ENCODE measurements at places on chromosomes 6 and 20.
A peak's percentile ranks its signal among the peaks of the same experiment; 100 is the strongest.

- H3K36me3 ChIP-seq: peaks cover 9% of the 10 kb centered on the region
- peaks cover 24% of the 10 kb centered on the region for H3K27me3 ChIP-seq
- peak overlapping the region; percentile 82 for H3K27ac ChIP-seq
These were observed 867 bp downstream of the MTHFD1L start for GRCh38 chr6:150866147-150866990.

- no peak overlapping the region for H3K27ac ChIP-seq
- peaks cover 8% of the 10 kb centered on the region for H3K4me1 ChIP-seq
- peaks cover 26% of the 10 kb centered on the region for H3K27me3 ChIP-seq
- no peak overlapping the region for H3K4me3 ChIP-seq
- peaks cover 2% of the 10 kb centered on the region for H3K36me3 ChIP-seq
These were observed 10.1 kb upstream of the METTL24 start for GRCh38 chr6:110368284-110368683.

GRCh38 chr6:129845696-129846095, 15.4 kb downstream of the TMEM244 start:
- no peaks in the 10 kb centered on the region for H3K4me1 ChIP-seq
- H3K27ac ChIP-seq: no peak overlapping the region
- H3K27me3 ChIP-seq: peaks cover under 1% of the 10 kb centered on the region
- no peak for DNase-seq

GRCh38 chr20:49045440-49046086, 549 bp upstream of the CSE1L start:
- DNase-seq: peak; percentile 7
- no peaks in the 10 kb centered on the region for H3K36me3 ChIP-seq
- H3K4me1 ChIP-seq: peaks cover 23% of the 10 kb centered on the region
- peak overlapping the region; percentile 95 for H3K27ac ChIP-seq
- H3K4me3 ChIP-seq: peak overlapping the region; percentile 99

- H3K36me3 ChIP-seq: no peaks in the 10 kb centered on the region
- DNase-seq: no peak
- peaks cover 11% of the 10 kb centered on the region for H3K4me1 ChIP-seq
- H3K27ac ChIP-seq: peak overlapping the region; percentile 37
- H3K4me3 ChIP-seq: no peak overlapping the region
These were observed 49.5 kb upstream of the CCN6 start for GRCh38 chr6:112004201-112005012.

DNA sequence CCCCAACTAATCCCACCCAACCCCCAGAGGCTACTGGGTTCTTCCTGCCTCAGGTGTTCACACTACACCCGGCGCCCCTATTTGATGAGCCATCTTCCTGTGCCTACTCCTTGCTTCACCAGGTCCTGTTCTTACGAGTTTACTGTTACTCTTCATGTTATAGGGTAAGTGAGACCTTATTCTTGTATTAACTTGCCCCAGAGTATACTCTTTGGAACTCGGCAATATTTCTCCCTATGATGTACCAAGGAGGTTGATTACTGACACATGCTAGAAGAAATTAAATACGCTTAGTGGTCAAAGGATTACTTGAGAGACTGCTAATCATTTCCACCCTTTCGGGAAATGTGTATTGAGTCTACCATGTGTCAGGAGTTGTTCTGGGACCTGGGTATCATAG, 8.9 kb downstream of the RING1 start:
- H3K36me3 ChIP-seq: peaks cover 2% of the 10 kb centered on the region
- H3K27ac ChIP-seq: no peak overlapping the region
- H3K27me3 ChIP-seq: peaks cover 76% of the 10 kb centered on the region

DNA sequence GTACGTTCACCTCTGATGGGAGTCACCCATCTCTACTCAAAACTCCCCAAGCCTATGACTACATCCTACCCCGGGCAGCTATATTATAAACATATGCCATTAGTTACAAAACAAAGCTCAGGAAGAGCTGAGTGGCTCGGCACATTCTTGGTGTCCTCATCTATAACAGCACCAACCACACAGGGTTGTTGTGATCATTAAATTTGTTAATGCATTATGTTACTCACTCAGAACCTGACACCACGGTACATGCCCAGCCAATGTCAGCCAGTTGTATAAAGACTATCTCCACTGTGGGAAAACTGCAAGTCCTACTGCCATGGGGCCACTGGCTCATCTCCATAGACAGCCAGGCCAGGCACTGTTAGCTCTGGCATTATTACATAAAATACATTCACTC, 7.7 kb downstream of the CDK5RAP1 start:
- H3K27me3 ChIP-seq: no peaks in the 10 kb centered on the region
- peak overlapping the region; percentile 82 for H3K27ac ChIP-seq
- peaks cover 9% of the 10 kb centered on the region for H3K36me3 ChIP-seq
- H3K4me1 ChIP-seq: peaks cover 22% of the 10 kb centered on the region
- DNase-seq: no peak
- no peak overlapping the region for H3K4me3 ChIP-seq

- peaks cover 60% of the 10 kb centered on the region for H3K4me1 ChIP-seq
- peaks cover 4% of the 10 kb centered on the region for H3K36me3 ChIP-seq
- peak overlapping the region; percentile 75 for H3K4me3 ChIP-seq
- H3K27ac ChIP-seq: peak overlapping the region; percentile 95
- no peaks in the 10 kb centered on the region for H3K27me3 ChIP-seq
These were observed 199.6 kb downstream of the GMPR start for GRCh38 chr6:16437984-16438383.

DNA sequence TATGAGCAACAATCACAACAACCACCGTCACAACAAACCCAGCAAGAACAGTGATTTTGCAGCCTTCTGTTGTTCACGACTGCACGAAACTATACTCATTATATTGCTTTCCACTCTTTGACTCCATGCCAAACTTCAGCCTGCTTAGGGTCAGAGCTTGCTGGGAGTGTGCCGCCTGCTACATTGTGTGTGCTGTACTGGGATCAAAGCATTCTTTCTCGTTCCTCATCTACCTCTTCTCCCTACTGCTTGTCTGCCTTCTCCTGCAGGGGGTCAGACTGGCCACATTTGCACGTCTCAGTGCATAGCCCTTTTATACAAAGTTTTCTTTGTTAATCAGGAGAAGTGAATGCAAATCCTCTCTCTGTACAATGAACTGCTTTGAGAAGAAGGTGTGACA, 401.6 kb upstream of the CITED2 start:
- H3K36me3 ChIP-seq: peaks cover 2% of the 10 kb centered on the region
- DNase-seq: no peak
- no peak overlapping the region for H3K27ac ChIP-seq
- H3K27me3 ChIP-seq: peaks cover 21% of the 10 kb centered on the region
- H3K4me1 ChIP-seq: peaks cover 2% of the 10 kb centered on the region
- no peak overlapping the region for H3K4me3 ChIP-seq

GRCh38 chr6:113276601-113277000, 580.5 kb upstream of the MARCKS start:
- H3K36me3 ChIP-seq: no peaks in the 10 kb centered on the region
- no peaks in the 10 kb centered on the region for H3K4me1 ChIP-seq
- no peak overlapping the region for H3K4me3 ChIP-seq
- DNase-seq: no peak

DNA sequence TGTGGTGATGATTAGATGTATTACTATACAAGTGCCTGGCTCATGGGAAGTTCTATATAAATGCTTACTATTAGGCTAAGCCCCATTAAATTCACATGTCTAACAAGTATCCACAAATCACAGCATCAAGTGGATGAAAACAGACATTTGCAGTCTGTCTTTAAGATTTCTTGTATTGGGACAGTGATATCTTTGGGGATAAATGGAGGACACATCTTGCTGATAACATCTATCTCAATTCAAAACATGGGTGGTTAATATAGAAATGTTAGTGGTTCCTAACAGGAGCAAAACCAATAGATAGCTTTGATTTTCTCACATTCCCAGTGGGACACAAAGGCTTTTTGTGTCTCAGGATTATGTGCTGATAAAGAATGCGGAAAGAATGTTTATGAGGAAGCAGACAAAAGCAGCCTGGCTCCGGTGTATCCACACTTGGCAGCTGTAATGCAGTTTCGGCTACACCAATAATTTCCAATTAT, 29.3 kb downstream of the PTPRK start:
- H3K4me3 ChIP-seq: no peak overlapping the region
- no peak overlapping the region for H3K27ac ChIP-seq
- H3K36me3 ChIP-seq: peaks cover 3% of the 10 kb centered on the region
- no peak for DNase-seq
- H3K4me1 ChIP-seq: peaks cover 4% of the 10 kb centered on the region

- H3K27ac ChIP-seq: peak overlapping the region; percentile 14
- peaks cover 4% of the 10 kb centered on the region for H3K4me1 ChIP-seq
- no peak overlapping the region for H3K4me3 ChIP-seq
- H3K36me3 ChIP-seq: no peaks in the 10 kb centered on the region
- no peak for DNase-seq
These were observed 57.1 kb upstream of the GCM1 start for GRCh38 chr6:53205778-53206177.

DNA sequence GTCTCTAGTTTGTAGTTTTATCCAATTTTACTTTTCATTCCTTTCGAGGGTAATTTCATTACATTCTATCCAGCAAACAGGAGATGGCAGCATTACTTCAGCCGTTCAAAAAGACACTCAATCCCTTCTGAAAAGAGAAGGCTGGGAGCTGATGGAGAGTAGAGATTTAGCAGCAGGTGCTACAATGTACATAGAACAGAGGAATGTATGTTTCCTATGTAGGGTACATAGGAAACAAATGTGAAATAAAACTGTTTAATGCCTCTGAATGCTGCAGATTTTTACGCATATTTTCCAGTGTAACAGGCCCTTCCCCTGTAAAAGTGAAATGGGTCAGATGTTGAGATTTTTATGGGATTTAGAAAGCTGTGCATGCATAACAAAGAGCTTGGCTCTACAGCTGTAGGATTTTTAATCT, 16.0 kb downstream of the RPS12 start:
- peaks cover 3% of the 10 kb centered on the region for H3K36me3 ChIP-seq
- no peak for DNase-seq
- H3K4me1 ChIP-seq: no peaks in the 10 kb centered on the region
- no peak overlapping the region for H3K4me3 ChIP-seq
- no peaks in the 10 kb centered on the region for H3K27me3 ChIP-seq
- H3K27ac ChIP-seq: no peak overlapping the region

DNA sequence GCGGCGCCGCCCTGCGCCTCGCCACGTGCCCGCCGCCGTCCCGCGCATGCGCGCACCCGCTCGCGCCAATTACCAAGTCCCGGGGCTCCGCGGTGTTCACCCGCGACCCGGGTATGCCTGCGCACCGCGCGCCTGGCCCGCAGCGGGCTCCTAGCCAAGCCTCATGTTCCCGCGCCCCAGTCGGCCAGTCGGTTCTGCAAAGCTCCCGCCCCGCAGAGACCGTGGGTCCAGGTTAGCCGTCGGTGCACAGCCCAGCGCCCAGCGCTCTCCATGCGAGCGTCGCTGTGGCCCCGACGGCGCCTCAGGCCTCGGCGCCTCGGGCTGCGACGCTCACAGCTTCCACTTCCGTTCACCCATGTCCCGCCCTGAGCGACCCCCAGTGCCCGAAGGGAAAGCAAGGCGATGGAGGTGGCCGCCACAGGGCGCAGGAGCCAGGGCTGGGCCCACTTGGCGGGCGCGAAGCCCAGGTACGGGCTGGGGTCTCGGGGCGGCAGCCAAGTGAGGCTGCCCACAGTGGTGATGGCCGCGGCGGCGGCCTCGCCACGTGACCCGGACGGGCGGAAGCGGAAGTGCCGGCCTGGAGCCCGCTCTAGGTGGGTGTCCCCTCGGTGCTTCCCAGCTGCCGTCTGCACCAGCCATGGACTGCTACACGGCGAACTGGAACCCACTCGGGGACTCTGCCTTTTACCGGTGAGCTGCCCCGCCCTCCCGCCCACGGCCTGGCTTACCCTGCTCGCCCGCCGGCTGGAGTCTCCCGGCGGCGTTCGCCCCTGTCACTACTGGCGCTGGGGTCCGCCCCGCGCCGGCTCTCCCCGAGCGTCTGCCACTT, at the start of the genes PCED1A and VPS16:
TSS of gene PCED1A (minus strand) at position 518 of the 829 bp plus-strand sequence. CDS start 743 bp downstream, outside the sequence.
TSS of gene VPS16 (plus strand) at position 608 of the 829 bp plus-strand sequence. CDS start at position 638, 30 bp downstream.
- H3K36me3 ChIP-seq: peaks cover 8% of the 10 kb centered on the region
- H3K4me3 ChIP-seq: peak within 1 kb of the TSS; percentile 86
- peaks cover 35% of the 10 kb centered on the region for H3K4me1 ChIP-seq
- DNase-seq: peak; percentile 82
- H3K27ac ChIP-seq: peak within 1 kb of the TSS; percentile 86
- H3K27me3 ChIP-seq: no peaks in the 10 kb centered on the region

- peaks cover 4% of the 10 kb centered on the region for H3K4me1 ChIP-seq
- H3K27ac ChIP-seq: no peak overlapping the region
- H3K4me3 ChIP-seq: no peak overlapping the region
These were observed 6.6 kb downstream of the KLHL31 start for GRCh38 chr6:53658992-53659391.

GRCh38 chr6:53382421-53382820, 33.7 kb upstream of the ELOVL5 start:
- no peak overlapping the region for H3K27ac ChIP-seq
- H3K4me3 ChIP-seq: no peak overlapping the region
- H3K36me3 ChIP-seq: no peaks in the 10 kb centered on the region
- peaks cover 6% of the 10 kb centered on the region for H3K27me3 ChIP-seq

All from T-helper 17 cell (primary cell).